ENCODE measurements at places on chromosomes 2 and 18. TPM values are rescaled to one million over a fixed set of nuclear protein-coding genes. Genes with fewer than 3 reads are reported as not detected.

Gene ABCB6
- 0.21 TPM for polyA plus RNA-seq

Gene LONRF2
- not detected for polyA plus RNA-seq

Gene STON1
- polyA plus RNA-seq: not detected

Gene HOXD9
- polyA plus RNA-seq: not detected

Gene EFEMP1
- not detected for polyA plus RNA-seq

Gene PDE1A
- polyA plus RNA-seq: not detected

Gene CENPA
- polyA plus RNA-seq: 0.68 TPM

Gene SCN3A
- not detected for polyA plus RNA-seq

Data from immature natural killer cell (primary cell).